ENCODE measurements at places on chromosomes 2 and 18.

- no peak for DNase-seq
These were observed 21.7 kb upstream of the ATL2 start for GRCh38 chr2:38398739-38399138.

GRCh38 chr2:178542161-178542560, 61.9 kb downstream of the PLEKHA3 start:
- DNase-seq = no peak

GRCh38 chr2:186690786-186691185, 3.1 kb upstream of the FAM171B start:
- DNase-seq = no peak

DNA sequence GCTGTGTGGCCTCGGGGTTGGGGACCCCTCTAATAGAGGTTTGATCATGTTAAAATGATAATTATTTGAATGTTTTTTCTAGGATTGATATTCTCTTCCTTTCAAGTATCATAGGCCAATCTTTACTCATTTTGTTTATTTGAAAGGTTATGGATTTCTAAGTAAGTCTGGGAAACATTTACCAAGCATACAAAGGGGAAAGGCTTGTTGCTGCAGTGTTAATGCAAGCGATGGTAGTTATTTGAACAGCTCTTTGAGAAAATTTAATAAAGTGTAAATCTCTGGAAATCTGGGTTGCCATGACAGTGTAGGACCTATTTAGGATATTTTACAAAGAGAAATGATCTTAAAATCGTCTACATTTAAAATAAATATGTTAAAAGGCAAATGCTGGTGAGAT, 56.1 kb downstream of the SPTBN1 start:
- no peak for DNase-seq

GRCh38 chr2:37156857-37157714, at the start of gene EIF2AK2:
TSS of gene EIF2AK2 (minus strand) at chr2:37156980. CDS start at chr2:37147806, 9,174 bp downstream.
- peak; percentile 90 for DNase-seq

GRCh38 chr2:211157211-211157610, 600.8 kb downstream of the CPS1 start:
- no peak for DNase-seq

GRCh38 chr18:3816610-3817363, 366.8 kb downstream of the TGIF1 start:
- no peak for DNase-seq

GRCh38 chr2:238039151-238039550, 21.6 kb upstream of the SCLY start:
- no peak for DNase-seq

GRCh38 chr2:239750929-239751678, 274.0 kb downstream of the NDUFA10 start:
- DNase-seq = no peak
